Muscle of leg (tissue), 16 donors: ENCODE measurements at places on chromosomes 4 and X. TPM values are rescaled to one million over a fixed set of nuclear protein-coding genes. Genes with fewer than 3 reads are reported as not detected.

GRCh38 chr4:158807691-158808090, 38.9 kb downstream of the FNIP2 start:
- DNase-seq, result no peak
- no peaks in the 10 kb centered on the region for H3K36me3 ChIP-seq
- H3K27ac ChIP-seq, result no peak overlapping the region
- peaks cover 11% of the 10 kb centered on the region for H3K4me1 ChIP-seq
- no peak overlapping the region for H3K4me3 ChIP-seq

Gene BRS3
- not detected for total RNA-seq

Gene ERCC6L
- 1.5 TPM for total RNA-seq

Gene RAB33A
- 0.49 TPM for total RNA-seq

DNA sequence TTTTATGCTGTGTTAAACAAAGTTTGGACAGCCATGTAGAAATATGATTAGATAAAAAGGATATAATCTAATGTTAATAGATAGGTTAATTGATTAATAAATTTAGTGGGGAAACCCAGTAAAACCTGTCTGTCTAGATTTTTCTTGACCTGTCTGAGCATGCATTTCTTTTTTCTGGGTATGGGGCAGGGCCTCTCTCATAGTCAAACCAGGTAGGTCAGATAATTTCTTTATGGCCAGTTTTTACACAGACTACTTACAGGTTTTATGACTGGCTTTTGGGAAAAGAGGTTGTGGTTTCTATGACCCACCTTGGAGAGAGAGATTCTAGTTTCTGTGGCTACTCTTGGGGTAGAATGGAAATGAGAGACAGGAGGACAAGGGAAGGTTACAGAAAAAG, 135.6 kb upstream of the EPHA5 start:
- H3K4me3 ChIP-seq, result no peak overlapping the region
- H3K4me1 ChIP-seq, result no peaks in the 10 kb centered on the region
- no peak overlapping the region for H3K27ac ChIP-seq
- no peaks in the 10 kb centered on the region for H3K36me3 ChIP-seq

Gene KLKB1
- total RNA-seq, result 0.09 TPM

DNA sequence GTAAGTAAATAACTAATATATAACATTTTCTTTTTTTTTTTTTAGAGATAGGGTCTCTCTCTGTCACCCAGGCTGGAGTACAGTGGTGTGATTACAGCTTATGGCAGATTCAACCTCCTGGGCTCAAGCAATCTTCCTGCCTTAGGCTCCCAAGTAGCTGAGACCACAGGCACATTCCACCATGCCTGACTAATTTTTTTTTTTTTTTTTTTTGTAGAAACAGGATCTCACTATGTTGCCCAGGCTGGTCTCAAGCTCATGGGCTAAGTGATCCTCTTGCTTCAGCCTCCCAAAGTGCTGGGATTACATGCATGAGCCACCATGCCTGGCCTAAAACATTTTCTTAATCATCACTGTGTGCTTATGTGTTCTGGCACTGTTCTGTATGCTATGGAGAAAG, 32.8 kb downstream of the MGARP start:
- H3K4me1 ChIP-seq, result peaks cover 3% of the 10 kb centered on the region
- H3K27ac ChIP-seq, result no peak overlapping the region
- no peak overlapping the region for H3K4me3 ChIP-seq
- H3K27me3 ChIP-seq, result no peaks in the 10 kb centered on the region

DNA sequence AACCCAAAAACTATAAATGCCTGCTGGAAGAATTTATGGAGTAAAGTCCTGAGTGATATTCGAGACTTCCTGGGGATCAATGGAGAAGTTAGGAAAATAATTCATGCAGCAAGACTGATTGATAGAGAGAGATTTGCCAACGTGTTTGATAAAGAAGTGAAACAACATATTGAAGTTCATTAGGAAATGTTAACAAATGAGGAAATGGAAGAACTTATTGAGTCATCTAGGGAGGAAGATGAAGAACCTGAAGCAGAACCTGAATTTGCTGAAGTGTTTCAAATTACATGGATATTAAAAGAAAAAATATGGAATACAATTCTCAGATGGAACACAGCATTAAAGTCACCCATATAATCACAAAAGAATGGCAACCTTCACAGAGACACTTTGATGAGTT, 39.0 kb downstream of the DDX60 start:
- H3K4me3 ChIP-seq, result no peak overlapping the region
- H3K27me3 ChIP-seq, result no peaks in the 10 kb centered on the region
- no peaks in the 10 kb centered on the region for H3K4me1 ChIP-seq

DNA sequence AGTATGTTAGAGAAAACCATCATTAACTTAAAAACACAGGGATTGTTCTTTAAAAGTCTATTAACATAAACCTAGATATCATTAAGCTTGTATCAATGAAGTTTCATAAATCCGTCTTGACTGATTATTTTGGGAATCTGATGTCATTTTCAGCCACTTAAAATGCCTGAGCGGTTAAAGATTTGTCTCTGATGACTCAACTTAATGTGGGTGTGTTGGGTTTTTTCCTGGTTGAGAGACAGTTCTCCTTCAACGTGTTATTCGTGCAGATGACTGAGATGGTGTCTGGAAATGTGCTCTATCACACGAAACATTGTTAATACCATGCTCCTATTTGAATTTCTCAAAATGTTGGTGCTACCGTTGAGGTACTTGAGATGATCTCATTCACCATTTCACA, 227.3 kb upstream of the TENM3 start:
- no peak for DNase-seq
- no peak overlapping the region for H3K4me3 ChIP-seq
- no peaks in the 10 kb centered on the region for H3K4me1 ChIP-seq
- H3K27me3 ChIP-seq, result no peaks in the 10 kb centered on the region
- no peak overlapping the region for H3K27ac ChIP-seq
- no peaks in the 10 kb centered on the region for H3K36me3 ChIP-seq

GRCh38 chr4:76302826-76303438, 3.6 kb upstream of the STBD1 start:
- peaks cover 24% of the 10 kb centered on the region for H3K27me3 ChIP-seq
- no peak overlapping the region for H3K4me3 ChIP-seq
- no peak overlapping the region for H3K27ac ChIP-seq
- peaks cover 31% of the 10 kb centered on the region for H3K4me1 ChIP-seq
- H3K36me3 ChIP-seq, result no peaks in the 10 kb centered on the region
